Diencephalon (tissue), 1 donor: ENCODE measurements at places on chromosomes 5 and 9. TPM values are rescaled to one million over a fixed set of nuclear protein-coding genes. Genes with fewer than 3 reads are reported as not detected.

The TRIM32 gene
- total RNA-seq: 26.5 TPM

The HMGCS1 gene
- total RNA-seq: 570 TPM

The RANBP3L gene
- 15.5 TPM for total RNA-seq

The SLC34A3 gene
- not detected for total RNA-seq

The RANBP17 gene
- total RNA-seq: 189 TPM

The SLC30A5 gene
- total RNA-seq: 47.1 TPM

The ARSI gene
- total RNA-seq: 0.46 TPM

The TIMD4 gene
- total RNA-seq: 0.23 TPM

The NOXA1 gene
- 1.6 TPM for total RNA-seq

The SLIT3 gene
- 7.6 TPM for total RNA-seq

The WDR38 gene
- 2.1 TPM for total RNA-seq

The PCDHB10 gene
- 22.4 TPM for total RNA-seq

The RAD17 gene
- total RNA-seq: 45.2 TPM

The FYB1 gene
- total RNA-seq: 5.8 TPM

The CDC23 gene
- 35.5 TPM for total RNA-seq

The ALDH1B1 gene
- total RNA-seq: 21.0 TPM

The SERF1B gene
- total RNA-seq: 75.7 TPM

The CCL21 gene
- total RNA-seq: not detected

The INPP5E gene
- total RNA-seq: 12.7 TPM

The DRD1 gene
- 27.0 TPM for total RNA-seq

The TLX3 gene
- not detected for total RNA-seq

The SLC46A2 gene
- not detected for total RNA-seq

The IRX4 gene
- total RNA-seq: not detected

The FKBP15 gene
- 14.8 TPM for total RNA-seq

The ENTPD8 gene
- not detected for total RNA-seq

The C5orf34 gene
- 4.4 TPM for total RNA-seq

The TMEM171 gene
- 0.23 TPM for total RNA-seq

The NPR3 gene
- total RNA-seq: 6.2 TPM

The DND1 gene
- total RNA-seq: 0.69 TPM

The SLC36A3 gene
- not detected for total RNA-seq

The CRB2 gene
- total RNA-seq: 17.1 TPM

The EHMT1 gene
- 64.1 TPM for total RNA-seq

The RPL12 gene
- 725 TPM for total RNA-seq

The ALDH1A1 gene
- 20.8 TPM for total RNA-seq

The GZMA gene
- not detected for total RNA-seq

The HACD4 gene
- 1.6 TPM for total RNA-seq

The DNAH5 gene
- total RNA-seq: 4.2 TPM

The ZNF618 gene
- total RNA-seq: 10.1 TPM

The ASS1 gene
- 49.4 TPM for total RNA-seq

The ACSL6 gene
- 59.5 TPM for total RNA-seq

The MEIKIN gene
- 0.46 TPM for total RNA-seq

The SPOCK1 gene
- 53.3 TPM for total RNA-seq

The SH3GL2 gene
- total RNA-seq: 52.1 TPM

The CNTLN gene
- total RNA-seq: 25.1 TPM

The FBP2 gene
- 0.23 TPM for total RNA-seq

The RBM27 gene
- total RNA-seq: 43.4 TPM

The PCA3 gene
- total RNA-seq: 1.4 TPM

The PCDHA2 gene
- total RNA-seq: 10.4 TPM
